ENCODE measurements at places on chromosomes 7 and 10. TPM values are rescaled to one million over a fixed set of nuclear protein-coding genes. Genes with fewer than 3 reads are reported as not detected.

DNA sequence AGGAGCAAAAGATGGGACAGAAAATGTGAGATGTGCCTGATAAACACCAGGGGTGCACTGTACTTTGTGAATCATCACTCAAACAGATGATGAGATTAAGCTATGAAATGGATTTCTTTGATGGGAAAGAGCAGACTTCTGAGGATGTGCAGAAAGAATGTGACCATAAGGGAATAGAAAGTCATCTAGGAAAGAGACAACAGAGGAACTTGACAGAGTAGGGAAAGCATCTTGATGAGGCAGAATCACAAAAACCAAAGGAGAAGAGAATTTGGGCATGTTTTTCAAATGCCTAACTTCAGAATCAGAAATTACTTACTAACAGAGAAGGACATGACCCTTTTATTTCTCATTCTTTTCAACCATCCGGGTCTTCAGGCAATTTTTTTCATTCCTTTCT lies 82.4 kb upstream of the LRRTM3 start:
- no peak for DNase-seq

COA1 gene
- 52.4 TPM for total RNA-seq

NPFFR1 gene
- not detected for total RNA-seq

- peak; percentile 48 for DNase-seq
Measured at GRCh38 chr7:114364151-114364550, 50.5 kb upstream of the FOXP2 start.

NPSR1 gene
- total RNA-seq, result not detected
